M059J (cell line): ENCODE measurements at places on chromosomes 12 and 14.

GRCh38 chr12:1574865-1575259, 19.5 kb downstream of the FBXL14 start:
- no peak for DNase-seq

DNA sequence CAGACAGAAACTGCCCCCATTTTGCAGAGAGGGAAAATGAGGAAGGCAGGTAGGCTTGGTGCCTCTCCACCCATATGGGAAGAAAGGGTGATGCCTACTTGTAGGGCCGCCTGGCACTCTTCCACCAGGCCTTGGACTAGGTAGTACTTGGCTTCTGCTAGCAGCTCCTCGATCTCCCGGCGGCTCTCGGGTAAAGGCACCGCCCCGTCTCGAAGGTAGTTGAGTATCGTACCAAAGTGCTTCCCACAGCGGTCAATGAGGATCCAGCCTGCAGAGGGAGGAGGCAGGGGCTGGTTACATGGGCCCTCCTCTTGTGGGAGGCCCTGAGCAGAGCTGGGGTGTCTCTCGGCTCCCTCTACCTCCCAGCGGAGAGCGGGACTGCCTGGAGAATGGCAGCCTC, 16.6 kb downstream of the KCTD10 start:
- no peak for DNase-seq

DNA sequence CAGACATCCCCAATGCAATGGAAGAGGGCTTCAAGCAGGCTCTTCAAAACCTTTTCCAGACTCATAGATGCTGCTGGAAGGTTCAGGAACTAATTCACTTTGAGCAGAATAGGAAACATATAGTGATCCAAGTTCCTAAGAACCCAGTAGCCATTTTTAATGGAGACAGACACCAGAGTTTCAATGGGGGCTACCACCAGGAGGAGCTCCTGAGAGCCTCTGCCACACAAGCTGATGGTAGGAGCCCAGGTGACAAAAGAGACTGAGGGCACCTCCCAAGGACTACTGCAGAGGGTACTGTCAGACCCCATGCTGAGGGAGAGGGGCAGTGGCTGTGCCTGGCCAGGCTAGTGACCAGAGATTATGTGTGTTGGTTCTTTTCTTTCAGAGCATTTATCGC, 45.9 kb downstream of the IFNG start:
- DNase-seq = peak; percentile 12

GRCh38 chr12:43861015-43861839, 25.3 kb downstream of the TMEM117 start:
- DNase-seq = no peak

GRCh38 chr12:123050913-123051312, 70.4 kb downstream of the ARL6IP4 start:
- DNase-seq = no peak

DNA sequence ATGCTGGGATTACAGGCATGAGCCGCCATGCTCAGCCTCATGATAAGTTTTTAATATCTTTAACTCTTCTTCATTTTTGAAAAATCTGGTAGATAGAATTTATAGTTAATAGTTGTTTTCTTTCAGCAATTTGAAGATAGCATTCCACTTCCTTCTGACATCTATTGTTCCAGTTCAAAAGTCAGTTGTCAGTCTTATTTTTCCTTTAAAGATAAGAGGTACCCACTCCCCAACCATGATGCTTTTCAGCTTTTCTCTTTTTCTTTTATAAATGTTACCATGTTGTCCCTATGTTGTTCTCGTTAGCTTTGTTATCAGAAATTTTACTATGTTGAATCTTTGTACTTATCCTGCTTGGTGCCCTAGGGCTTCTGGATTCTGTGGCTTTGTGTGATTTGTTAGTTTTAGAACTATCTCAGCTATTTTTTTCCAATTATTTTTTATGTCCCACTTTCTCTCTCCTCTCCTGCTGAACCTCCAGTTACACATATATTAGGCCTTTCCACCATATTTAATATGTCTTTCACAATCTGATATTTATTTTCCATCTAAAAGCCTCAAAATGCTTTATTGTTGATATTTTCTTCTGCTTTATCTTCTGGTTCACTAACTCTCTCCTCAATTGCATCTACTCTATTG, 181.6 kb upstream of the FOXN3 start:
- DNase-seq = peak; percentile 39

GRCh38 chr14:98170575-98170974, 1101.4 kb downstream of the BCL11B start:
- no peak for DNase-seq

DNA sequence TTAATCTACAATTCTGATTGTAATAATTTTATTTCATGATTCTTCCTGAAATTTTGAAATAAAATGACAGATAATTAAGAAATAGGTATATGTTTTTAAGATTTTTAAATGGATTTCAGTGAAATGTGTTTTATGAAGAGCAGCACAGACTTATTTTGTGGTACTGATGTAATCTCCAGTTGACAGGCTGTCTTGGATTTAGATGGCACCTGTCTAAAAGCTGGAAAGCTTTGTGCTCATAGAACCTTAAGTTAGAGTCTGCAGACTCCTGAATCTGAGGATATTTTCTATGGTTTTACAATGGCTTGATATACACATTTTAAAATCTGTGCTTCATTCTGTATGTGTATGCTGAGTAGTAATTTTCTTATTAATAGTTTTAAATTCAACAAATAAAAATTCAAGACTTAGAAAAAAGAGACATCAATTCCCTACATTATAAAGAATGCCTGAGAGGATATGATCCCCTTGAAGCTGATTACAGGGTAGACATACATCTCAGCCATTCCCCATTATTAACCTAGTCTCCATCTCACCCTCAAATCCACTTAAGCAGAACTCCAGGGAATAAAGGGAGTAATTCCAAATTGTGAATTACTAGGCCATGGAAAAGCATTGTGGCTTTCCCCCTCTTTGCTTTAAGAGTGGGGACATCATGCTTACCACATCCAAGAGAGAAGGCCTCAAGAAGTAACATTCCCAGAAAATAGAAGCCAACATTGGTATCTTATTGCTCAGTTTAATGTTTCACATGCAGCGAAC, 33.7 kb upstream of the ACSS3 start:
- no peak for DNase-seq

GRCh38 chr12:1046727-1047126, 55.7 kb downstream of the ERC1 start:
- no peak for DNase-seq

DNA sequence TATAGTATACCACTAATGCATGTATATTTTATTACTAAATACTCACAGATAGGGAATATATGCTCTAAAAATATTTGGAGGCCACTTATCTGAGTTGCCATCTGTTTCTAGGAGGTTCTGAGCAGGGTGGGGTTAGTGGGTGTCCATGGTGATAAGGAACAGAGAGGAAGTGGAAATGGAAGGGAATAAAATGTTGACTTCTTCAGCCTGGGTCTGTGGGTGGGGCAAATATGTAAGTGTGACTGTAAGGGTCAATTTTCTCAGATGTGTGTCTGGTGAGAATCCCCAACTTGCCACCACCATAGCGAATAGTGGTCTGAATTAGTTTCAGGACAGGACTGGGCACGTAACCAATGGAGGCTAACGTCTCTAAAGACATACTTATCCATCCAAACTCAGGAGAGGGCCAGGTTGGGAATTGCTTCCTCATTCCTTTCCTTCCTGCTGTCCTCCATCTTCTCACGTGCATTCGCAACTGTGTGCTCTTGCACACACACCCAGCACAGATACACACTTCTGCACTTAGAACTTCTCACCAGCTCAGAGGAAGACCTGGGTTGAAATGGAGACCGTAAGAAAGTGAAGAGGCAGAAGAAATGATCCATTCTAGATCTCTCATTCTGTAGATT, 54.2 kb upstream of the GZMB start:
- DNase-seq = no peak

DNA sequence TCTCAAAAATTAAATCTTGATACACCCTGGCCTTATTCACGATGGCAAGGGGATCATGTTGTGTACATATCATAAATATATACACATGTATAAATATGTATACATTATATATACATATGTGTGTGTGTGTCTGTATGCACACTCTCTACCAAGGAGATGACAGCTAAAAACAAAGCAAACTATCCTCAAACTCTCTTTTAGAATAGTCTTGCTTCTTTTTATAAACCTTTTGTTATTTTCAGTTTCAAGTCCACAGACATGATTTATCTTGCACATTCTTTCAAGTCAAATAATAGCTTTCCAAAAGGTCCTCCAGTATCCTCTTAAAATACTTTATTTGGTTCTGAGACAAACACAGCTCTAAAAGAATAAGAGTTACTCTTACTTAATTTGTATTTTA, 8.4 kb downstream of the ANO6 start:
- no peak for DNase-seq

- DNase-seq = no peak
These were observed 2.1 kb downstream of the ITGA5 start for GRCh38 chr12:54416687-54417603.

- DNase-seq = no peak
These were observed 17.1 kb upstream of the OR4K17 start for GRCh38 chr14:20093442-20093841.

DNA sequence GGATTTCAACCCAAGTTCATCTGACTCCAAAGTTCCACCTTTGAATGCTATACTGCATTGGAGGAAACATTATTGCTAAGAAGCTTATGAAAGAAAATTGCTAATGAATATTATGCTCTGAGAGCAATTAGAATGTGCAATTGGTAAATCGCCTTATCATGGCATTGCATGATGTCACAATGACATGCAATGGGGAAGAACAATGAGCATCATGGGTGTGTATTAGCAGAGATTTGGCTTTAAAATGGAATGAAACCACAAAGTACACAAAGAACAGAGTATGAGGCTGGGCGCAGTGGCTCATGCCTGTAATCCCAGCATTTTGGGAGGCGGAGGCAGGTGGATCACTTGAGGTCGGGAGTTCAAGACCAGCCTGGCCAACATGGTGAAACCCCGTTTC, 34.7 kb downstream of the FOS start:
- no peak for DNase-seq

DNA sequence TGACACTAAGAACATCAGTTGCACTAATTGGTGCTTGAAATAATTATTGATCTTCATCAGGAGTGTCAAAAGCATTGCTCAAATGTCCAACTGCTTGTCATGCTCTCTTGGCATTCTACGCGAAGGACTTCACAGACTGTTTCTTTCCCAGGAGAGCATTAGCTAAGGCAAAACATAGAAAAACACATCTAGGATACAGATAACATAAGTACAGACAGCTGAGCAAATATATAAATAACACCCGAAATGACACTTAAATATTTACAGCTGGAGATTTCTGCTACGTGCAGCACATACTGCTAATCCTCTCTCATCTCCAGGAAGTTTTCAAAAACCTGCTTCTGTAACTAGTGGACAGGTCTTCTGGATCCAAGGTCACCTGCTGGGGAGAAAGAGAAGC, 120.0 kb upstream of the PRMT8 start:
- DNase-seq = no peak

DNA sequence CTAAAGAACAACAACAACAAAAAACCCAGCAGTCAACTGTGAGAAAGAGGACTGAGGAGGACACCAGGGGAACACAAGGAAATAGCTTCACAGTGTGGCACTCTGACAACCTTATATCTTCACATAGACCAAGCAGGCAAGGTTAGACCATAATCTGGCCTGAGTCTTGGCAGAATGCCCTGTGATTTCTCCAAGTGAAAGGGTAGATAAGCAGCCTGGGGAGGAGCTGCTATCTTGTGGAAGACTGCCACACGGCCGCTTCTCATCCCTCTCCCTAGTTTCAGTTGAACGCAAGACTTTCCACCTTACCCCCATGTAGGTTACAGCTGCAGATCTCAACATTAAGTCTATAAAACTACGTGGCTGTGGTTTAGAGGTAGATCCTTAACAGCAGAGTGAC, 3.7 kb downstream of the SLC25A21 start:
- no peak for DNase-seq

GRCh38 chr12:110012137-110012536, 12.9 kb downstream of the ANKRD13A start:
- no peak for DNase-seq

GRCh38 chr14:105093038-105093430, 27.8 kb upstream of the GPR132 start:
- peak; percentile 39 for DNase-seq

DNA sequence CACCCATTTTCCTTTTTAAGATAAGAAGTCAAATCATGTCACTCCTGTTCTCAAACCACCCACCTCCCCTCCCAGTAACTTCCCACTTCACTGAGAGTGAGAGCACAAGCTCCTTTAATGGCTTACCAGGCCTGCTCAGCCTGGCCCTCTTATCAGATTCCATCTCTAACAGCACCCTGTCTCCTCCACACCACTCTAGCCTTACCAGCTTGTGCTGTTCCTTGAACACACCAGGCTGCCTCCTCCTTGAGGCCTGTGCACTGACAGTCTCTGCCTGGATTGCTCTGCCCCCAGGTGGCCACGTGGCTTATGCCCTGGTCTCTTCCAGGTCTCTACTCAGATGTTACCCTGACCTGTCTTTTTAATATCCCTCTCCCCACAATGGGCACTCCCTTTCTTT, 40.1 kb upstream of the EVL start:
- DNase-seq = peak; percentile 47

DNA sequence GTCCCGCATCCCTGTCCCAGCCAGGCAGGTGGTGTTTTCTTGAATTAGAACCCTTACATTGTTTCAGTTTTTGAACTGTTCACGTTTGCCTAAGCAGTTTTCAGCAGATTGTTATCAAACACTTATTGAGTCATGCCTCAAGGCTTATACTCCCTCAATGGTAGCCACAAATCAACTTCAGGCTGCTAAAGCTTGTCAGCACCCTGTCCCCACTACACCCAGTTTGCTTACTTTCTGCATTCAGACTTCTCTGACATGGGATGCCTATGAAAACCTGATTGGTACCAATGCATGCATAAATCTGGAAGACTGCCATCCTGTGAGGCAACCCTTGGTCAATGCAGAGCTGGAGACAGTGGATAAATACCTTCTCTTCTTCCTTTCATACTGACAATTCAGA, 225.4 kb downstream of the BTG1 start:
- peak; percentile 80 for DNase-seq

DNA sequence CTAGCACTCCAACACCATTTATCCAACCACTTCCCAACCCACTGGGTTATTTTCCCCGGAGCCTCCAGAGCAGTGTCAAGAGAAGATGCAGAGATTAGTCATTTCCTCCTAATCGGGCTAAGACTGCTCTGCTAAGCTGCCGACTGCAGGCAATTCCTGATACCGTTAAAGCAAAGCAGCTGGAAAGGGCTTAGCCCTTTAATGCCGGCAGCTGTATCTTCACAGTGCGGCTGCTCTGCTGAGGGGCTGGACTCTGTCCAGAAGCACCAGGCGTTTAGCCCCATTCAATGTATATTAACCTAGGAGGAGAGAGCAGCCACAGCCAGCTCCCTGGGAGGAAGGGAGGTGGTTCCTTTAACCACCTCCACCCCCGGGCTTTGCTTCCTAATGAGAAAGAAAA, 11.1 kb downstream of the AQP6 start:
- peak; percentile 79 for DNase-seq

- no peak for DNase-seq
These were observed 3.0 kb upstream of the TBX3 start for GRCh38 chr12:114686773-114687500.
